Glutamatergic neuron (in vitro differentiated cells): ENCODE measurements at places on chromosomes 4 and X. TPM values are rescaled to one million over a fixed set of nuclear protein-coding genes. Genes with fewer than 3 reads are reported as not detected.

The RPS6KA6 gene
- total RNA-seq = 36.0 TPM

The ZNF280C gene
- total RNA-seq = 13.0 TPM

The DDX53 gene
- not detected for total RNA-seq

The BANK1 gene
- not detected for total RNA-seq

The NLGN4X gene
- total RNA-seq = 40.9 TPM

The RPA4 gene
- not detected for total RNA-seq

The GIMD1 gene
- total RNA-seq = not detected
